Pancreas (tissue), 10 donors: ENCODE measurements at places on chromosomes 2 and 18.

DNA sequence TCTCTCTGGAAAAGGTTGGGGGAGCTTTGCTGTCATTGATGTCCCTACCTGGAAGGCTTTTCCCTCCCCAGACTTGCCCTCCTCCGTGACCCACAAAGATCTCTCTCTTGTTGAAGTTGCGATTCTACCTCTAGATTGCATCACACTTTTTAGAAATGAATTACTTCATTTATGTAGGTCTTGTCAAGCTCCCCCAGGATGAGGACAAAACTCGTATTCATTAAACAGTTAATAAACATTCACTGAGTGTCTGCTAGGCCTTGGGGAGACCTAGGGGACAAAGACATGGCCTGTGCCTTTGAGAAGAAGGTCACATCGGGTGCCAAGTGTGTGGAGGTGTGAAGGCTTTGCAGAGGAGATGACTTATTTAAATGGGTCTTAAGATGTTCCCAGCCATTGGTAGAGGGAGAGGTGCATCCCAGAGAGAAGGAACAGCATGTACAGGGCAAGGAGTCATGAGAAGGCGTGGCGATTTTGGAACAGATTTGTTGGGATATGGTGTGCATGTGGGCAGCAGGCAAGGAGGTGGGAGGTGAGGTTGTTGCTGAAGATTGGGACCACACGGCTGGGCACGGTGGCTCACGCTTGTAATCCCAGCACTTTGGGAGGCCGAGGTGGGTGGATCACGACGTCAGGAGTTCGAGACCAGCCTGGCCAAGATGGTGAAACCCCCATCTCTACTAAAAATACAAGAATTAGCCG is 9.8 kb upstream of the YWHAQ start:
- no peaks in the 10 kb centered on the region for H3K27me3 ChIP-seq
- H3K36me3 ChIP-seq, result no peaks in the 10 kb centered on the region
- no peak overlapping the region for H3K27ac ChIP-seq
- no peak for DNase-seq

GRCh38 chr18:58493516-58494253 is 135.2 kb downstream of the ALPK2 start:
- no peak overlapping the region for H3K4me3 ChIP-seq
- H3K4me1 ChIP-seq, result no peaks in the 10 kb centered on the region

GRCh38 chr2:197088694-197089093 is 162.2 kb upstream of the PGAP1 start:
- no peaks in the 10 kb centered on the region for H3K27me3 ChIP-seq
- H3K27ac ChIP-seq, result no peak overlapping the region
- DNase-seq, result no peak
- no peaks in the 10 kb centered on the region for H3K4me1 ChIP-seq

GRCh38 chr2:73258913-73259215 is 24.8 kb downstream of the CCT7 start:
- H3K36me3 ChIP-seq, result no peaks in the 10 kb centered on the region
- no peaks in the 10 kb centered on the region for H3K27me3 ChIP-seq
- H3K4me3 ChIP-seq, result no peak overlapping the region
- no peaks in the 10 kb centered on the region for H3K4me1 ChIP-seq

DNA sequence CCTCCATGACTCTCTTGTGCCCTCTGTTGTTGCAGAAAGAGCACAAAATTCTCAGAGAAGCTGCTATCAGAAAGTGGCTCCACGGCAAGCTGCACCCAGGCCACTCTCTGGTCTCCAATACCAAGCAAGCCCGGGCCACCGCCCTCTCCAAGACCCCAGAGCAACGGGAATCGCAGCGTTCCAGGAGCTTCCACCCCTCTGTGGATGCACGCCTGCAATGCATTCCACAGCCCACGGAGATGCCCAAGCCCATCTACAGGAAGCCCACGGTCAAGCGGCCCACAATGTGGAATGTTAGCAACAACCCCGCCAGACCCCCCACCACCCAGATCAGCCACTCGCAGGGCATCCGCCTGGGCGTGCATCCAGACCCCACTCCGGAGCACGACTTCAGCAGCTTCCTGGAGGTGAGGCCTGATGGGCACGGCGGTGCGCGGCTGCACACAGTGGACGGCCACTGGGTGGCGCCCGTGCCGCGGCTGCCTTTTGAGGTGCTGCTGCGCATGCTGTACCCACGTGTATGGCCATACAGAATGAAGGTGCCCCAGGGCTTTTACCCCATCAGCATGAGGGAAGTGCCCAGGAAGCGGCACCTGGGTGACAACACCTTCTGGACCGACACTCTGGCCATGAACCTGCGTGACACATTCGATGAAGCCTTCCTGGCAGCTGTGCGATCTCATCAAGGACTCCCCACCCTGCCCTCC is 6.3 kb downstream of the ANKRD53 start:
- H3K4me3 ChIP-seq, result no peak overlapping the region
- H3K4me1 ChIP-seq, result no peaks in the 10 kb centered on the region
- peak; percentile 71 for DNase-seq

GRCh38 chr2:27931361-27931950 is 40.9 kb downstream of the BABAM2 start:
- no peak overlapping the region for H3K27ac ChIP-seq
- no peaks in the 10 kb centered on the region for H3K36me3 ChIP-seq
- no peak for DNase-seq
- peaks cover 10% of the 10 kb centered on the region for H3K4me1 ChIP-seq
- no peak overlapping the region for H3K4me3 ChIP-seq
